NCI-H2107 (cell line): ENCODE measurements at places on chromosomes 3 and 15.
A peak's percentile ranks its signal among the peaks of the same experiment; 100 is the strongest.

DNA sequence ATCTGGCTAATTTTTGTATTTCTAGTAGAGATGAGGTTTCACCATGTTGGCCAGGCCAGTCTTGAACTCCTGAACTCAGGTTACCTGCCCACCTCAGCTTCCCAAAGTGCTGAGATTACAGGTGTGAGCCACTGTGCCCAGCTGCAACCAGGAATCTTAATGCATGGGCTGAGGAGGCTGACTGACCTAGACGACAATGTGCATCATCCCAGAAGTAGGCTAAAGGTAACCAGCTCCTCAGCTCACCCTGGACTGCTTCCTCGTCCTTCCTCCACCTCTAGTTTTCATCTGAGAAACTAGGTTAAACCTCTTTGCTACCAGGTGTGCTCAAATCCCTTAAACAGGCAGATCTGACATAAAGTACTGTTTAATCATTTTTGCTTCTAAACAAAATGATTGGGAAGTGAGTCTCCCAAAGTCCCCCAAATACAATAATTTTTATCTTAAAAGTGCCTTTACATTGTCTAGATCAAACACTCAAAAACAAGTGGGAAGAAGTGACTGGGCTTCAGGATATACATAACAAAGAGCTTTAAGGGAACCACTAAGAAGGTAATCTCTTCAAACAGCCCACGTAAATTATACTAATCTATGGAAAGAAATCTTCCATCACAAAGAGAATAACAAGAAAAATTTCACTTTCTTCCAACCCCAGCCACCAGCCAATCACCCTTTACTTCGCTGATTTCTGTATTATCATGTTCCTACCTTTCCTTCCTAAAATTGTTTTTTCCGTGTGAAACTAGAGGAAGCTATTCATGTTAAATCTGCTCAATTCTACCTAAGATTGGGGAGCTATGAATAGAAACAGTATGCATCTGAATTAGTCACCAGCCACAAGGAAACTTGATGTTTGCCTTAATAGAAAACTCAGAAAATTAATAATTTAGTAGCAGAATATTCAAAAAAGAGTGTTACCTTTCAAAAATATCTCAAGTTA lies 34.7 kb downstream of the IGF2BP2 start:
- no peak for DNase-seq

DNA sequence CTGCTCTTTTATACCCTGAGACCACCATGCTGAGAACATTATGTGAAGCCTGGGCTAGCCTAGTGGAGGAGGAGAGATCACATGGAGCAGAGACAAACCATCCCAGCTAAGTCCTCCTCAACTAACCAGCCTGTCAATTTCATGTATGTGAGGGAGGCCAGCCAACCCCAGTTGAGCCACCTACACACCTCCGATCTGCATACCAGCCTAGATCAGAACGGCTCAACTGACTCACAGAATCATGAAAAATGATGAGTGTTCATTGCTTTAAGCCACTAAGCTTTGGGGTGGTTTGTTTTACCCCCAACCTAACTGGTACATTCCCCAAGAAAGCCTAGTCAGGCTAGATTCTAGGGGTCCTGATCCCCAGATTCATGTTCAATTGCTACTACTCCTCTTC lies 19.4 kb upstream of the CA12 start:
- no peak for DNase-seq

DNA sequence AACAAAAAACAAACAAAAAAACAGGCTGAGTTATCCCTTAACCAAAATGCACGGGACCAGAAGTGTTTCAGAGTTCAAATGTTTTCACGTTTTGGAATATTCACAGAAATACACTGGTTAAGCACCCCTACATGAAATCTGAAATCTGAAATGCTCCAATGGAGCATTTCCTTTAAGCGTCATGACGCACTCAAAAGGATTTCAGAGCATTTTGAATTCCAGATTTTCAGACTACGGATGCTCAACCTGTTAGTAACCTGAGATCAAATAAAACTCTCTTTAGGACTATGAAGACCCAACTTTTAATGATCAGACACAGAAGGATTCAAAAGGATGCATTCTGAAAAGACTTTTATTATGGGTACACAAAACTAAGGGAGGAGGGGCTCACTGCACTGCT lies 9.6 kb downstream of the CLPX start:
- no peak for DNase-seq

GRCh38 chr3:160804762-160805161 lies 48.7 kb downstream of the PPM1L start:
- peak; percentile 31 for DNase-seq

- DNase-seq, result no peak
Observed at GRCh38 chr15:85495096-85495495, 114.7 kb downstream of the AKAP13 start.

GRCh38 chr15:31314380-31314779 lies 12.3 kb upstream of the KLF13 start:
- no peak for DNase-seq

DNA sequence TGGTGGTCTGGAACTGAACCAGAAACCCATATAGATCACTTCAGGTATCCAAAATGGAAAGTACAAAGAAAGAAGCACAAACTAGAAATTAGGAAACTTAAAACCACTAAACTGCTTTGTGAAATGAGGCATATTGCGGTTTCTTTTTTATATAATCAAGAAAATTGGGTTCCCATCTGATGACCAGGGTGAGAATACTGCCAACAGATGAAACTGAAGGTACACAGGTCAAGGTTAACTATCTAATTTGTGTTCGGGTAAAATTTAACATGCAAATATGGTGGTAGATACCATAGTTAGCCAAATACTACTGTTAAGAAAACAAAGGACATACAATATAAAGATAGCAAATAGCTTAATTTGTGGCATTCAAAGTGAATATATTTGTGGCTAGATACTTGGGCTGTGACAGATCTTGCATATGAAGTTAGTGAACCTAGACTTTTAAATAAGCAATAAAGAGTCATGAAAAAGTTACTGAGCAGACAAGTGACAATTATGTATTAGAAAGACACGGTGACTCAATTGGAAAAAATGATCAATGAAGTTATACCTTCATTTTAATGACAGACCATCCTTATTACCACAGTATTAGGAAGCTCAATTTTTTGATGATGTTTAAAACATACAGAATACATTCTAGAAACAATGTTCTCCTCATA lies 127.4 kb downstream of the NR2E3 start:
- DNase-seq, result no peak

DNA sequence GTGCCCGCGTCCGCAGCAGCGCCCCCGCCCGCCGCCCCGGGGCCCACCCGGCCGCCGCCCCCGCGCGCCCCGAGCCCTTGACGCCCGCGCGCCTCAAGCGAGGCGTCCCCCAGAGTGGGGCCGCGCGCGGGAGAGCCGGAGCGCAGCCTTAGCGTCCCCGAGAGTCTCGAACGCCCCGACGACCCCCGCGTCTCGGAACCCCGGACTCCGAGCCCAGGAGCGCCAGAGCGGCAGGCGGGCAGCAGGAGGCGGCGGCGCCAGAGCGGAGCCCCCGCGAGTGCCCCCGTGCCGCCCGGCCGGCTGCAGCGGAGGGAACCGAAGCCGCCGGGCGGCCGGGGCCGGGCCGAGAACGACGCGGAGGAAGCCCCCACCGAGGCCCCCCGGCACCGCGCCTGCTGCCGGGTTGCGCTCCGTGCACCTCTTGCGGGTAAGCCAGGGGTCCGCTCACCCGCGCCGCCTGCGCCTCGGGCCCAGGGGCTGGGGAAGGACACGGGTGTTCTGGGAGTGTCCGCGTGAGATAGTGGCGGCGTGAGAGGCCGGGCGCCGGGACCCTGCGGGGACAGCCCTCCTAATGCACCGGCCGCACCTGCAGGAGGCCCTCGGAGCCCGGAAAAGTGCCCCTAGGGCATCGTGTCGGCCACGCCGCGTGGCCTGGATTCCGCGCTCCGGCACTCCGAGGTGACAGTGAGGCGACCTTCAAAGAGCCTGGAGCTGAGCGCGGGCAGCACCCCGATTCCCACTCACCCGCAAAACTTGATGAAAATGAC lies 52.0 kb upstream of the ULK4 start:
- DNase-seq, result no peak

GRCh38 chr15:32003558-32003957 lies 26.8 kb upstream of the CHRNA7 start:
- no peak for DNase-seq

DNA sequence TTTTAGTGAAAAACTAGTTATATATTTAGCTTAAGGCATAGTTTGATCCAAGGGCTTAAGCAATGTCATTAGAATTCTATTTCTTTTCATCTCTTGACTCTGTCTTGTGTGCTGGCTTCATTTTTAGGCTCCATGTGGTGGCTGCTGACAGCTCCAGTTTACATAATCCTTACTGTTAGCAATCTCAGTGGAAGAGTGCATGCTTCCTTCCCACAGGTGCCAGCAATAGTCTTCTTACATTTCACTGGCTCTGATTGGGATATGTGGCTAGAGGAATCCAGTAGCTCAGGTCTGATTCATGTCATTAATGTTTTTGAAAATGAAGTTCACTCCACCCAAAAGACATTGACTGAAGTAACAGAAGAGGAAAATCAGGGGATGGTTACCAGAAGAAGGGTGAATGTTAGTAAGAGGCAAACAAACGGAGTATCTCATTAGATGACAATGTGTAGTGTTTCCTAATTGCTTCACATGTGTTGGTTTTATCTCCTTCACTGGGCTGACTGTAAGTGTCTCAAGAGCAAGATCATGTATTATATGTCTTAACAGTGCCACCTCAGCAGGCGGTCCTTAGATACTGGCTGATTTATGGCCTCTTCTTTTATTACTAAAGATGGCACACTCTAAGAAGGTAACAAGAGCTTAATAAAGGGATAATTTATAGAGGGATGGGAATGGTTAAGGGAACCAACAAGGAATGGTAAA lies 25.6 kb upstream of the TCF12 start:
- DNase-seq, result no peak

DNA sequence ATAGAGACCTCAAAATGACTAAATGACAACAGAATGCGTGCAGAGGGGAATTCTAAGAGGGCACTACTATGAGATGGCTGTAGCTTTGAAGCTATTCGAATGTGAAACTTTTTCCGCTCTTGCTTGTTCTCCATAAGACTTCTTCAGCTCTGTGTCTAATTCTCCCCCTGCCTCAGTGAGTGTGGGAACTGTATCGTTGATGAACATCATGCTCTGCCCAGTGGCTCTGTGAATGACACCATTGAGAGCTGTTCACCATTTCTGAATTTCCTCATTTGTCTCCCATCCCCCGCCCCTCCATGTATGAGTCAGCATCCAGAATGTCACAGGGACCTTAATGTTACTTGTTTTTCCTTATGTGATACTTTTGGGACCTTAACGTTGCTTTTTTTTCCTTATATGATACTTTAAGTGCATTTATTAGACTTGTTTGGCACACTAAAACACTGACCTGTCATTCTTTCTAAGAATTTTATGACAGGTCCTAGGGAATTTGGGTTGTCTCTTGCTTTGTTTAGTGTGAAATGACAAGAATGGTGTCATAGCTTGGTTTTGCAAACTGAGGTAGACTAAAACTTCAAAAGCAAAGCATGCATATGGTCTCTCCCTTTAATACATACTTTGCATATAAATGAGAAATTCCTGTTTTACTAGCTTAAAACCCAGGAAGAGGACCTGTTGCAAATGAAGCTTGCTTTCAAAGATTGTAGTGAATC lies 99.6 kb downstream of the FNDC3B start:
- no peak for DNase-seq

DNA sequence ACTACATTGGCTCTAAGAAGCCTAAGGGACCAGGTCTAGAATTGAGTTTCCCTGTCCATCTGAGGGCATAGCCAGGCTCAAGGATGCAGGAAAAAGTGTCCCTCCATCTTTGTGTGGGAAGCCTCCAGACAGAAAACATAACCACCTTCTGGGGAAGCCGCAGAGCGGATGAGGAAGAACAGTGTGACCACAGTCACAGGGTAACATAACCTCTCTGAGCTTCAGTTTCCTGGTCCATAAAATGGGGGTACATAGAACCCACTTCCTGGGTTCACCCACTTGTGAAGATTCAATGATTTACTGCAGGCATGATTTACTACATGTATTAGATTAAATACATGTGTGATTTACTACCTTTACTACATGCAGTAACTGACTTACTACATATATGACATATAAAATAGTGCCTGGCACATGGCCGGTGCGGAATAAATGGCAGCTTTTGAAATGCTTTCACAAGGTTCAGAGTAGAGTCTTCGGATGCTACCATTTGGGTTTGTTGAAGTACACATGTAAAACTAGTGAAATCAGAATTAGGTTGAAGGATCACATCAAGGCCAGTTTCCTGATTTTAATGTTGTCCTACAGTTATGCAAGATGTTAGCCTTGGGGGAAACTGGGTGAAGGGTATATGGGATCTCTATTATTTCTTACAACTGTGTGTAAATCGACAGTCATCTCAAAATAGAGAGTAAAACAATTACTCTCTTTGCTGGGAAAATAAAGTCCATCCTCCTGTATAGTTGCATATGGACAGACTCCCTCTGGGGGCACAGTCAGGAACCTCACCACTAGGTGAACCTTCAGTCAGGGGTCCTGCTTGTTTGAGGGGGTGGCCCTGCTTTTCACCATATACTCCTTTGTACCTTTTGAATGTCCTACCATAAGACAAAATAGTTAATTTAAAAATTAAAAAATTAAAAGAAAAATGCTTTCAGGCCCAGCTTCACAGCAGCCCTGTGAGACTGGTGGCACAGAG lies 86.0 kb downstream of the SEMA5B start:
- DNase-seq, result no peak

DNA sequence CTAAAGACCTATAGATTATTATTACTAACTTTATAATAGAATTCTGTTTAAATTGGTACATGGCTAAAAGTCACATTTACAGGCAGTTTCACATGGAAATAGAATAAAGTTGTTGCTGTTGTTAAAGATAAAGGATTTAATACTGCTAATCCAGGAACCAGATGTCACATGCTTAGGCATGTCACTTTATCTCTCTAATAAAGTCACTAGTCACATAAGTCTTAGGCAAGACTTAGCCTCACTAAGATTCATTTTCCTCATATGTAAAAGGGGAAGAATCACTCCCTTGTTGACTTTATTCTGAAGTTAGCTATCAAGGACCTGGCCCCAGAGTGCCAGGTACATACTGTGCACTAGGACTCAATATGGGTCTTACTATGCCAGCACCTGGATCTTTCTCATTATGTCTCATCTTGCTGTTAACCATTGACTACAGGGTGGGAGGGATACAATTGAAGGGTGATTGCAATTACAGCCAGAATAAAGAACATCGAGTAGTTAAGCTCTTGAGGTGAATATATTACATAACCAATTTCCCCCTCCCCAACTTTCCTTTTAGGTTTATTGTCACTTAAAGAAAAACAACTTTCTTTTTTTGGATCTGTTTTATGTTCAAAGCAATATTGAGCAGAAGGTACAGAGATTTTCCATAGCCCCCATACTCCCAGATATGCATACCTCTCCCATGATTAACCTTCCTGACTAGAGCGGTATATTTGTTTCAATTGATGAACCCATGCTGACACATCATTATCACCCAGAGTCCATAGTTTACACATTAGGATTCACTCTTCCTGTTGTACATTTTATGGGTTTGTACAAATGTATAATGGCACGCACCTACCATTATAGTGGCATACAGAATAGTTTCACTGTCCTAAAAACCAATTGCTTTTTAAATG lies 36.6 kb downstream of the LNP1 start:
- DNase-seq, result no peak

- no peak for DNase-seq
Observed at GRCh38 chr3:119235151-119235550, 5.5 kb downstream of the B4GALT4 start.

GRCh38 chr15:40918146-40918798 lies 10.9 kb upstream of the DLL4 start:
- DNase-seq, result no peak

- DNase-seq, result no peak
Observed at GRCh38 chr3:177236704-177237103, 39.4 kb upstream of the TBL1XR1 start.

GRCh38 chr3:70747847-70748246 lies 435.4 kb upstream of the MDFIC2 start:
- DNase-seq, result no peak

- no peak for DNase-seq
Observed at GRCh38 chr3:74921676-74922075, 307.2 kb upstream of the CNTN3 start.
